ENCODE measurements at places on chromosomes 7 and 10.
A peak's percentile ranks its signal among the peaks of the same experiment; 100 is the strongest.

GRCh38 chr10:3652886-3653285, 132.1 kb downstream of the KLF6 start:
- DNase-seq: no peak

DNA sequence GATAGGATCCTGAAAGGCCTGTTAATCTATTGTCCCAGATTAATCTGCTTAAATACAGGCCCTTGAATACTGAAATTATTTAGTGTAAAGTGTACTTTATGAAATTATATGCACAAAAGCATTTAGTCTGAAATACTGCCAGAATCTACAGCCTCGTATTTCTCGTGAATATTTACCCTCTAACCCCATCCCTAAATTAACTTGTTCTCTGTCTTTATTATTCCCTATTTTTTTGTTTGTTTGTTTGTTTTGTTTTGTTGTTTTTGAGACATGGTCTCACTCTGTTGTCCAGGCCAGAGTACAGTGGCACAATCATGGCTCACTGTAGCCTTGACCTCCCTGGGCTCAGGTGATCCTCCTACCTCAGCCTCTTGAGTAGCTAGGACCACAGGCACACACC, 2.7 kb upstream of the CPED1 start:
- no peak for DNase-seq

- no peak for DNase-seq
Measured at GRCh38 chr10:100995181-100995580, 4.4 kb upstream of the LZTS2 start.

DNA sequence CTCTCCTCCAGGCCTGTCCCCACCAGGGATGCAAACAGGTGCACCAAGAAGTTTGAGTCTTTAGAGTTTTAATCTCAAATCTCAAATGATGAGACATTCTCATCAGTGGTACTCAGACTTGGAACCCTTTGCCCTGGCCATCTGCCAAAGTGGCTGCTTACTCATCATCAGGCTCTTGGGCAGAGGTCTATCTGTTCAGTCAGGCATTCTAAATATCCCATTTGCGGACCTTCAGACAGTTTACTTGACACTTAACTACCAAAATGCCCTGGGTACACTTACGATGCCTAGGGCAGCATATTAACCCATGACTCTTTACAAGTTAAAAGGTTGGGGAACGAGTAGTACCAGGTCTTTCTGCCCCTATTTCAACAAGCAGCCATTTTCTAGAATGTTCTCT, 61.2 kb upstream of the YAE1 start:
- no peak for DNase-seq

- DNase-seq: no peak
Measured at GRCh38 chr7:39430441-39430840, 135.8 kb upstream of the YAE1 start.

DNA sequence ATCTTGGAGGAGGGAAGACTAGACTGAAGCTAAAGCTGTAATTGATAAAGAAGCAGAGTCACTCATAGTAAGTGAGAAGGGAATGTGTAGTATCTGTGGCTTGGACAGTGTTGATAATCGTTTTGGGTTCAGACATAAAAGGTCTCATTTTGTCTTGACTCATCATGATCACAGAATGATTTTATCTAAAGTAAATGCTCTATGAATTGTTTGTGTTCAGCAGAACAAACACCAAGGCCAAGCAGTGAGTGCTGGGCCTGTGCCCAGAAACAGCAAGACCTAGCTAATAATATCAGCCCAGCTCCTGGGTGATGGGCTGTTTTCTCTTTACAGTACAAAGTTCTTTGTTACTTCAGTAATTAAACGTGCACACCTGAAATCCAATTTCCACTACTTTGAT, 26.7 kb upstream of the CD36 start:
- DNase-seq: peak; percentile 73

GRCh38 chr7:150993511-150993910, 2.7 kb downstream of the NOS3 start:
- peak; percentile 81 for DNase-seq

GRCh38 chr10:128885573-128886555, 581.2 kb upstream of the MGMT start:
- no peak for DNase-seq

DNA sequence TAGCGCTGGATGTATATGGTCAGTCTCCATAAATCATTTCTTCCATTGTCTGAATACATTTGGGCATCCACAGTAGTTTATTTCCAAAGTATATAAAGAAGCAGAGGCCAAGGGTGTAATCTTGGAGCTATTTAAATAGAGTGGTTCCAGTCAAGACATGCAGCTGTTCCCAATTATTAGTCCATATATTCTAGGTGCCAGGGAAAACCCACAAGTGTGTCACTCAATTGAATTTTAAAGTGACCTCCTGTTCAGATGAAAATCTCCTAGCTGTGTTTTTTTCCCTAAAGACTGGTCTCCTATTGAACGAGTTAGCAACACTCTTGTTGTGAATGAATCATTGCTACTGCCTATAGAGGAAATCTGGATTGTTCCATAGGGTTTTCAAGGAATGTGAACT, 260.2 kb upstream of the BMPER start:
- no peak for DNase-seq

DNA sequence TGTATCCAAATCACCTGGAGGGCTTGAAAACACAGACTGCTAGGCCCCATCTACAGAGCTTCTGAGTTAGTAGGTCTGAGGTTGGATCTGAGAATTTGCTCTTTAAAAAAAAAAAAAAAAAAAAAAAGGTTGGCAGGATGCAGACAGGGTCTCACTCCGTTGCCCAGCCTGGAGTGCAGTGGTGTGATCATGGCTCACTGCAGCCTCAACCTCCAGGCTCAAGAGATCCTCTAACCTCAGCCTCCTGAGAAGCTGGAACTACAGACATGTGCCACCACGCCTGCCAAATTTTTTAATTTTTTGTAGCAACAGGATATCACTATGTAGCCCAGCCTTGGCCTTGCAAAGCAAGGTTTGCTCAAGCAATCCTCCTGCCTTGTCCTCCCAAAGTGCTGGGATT, 8.0 kb downstream of the GDI2 start:
- DNase-seq: no peak

DNA sequence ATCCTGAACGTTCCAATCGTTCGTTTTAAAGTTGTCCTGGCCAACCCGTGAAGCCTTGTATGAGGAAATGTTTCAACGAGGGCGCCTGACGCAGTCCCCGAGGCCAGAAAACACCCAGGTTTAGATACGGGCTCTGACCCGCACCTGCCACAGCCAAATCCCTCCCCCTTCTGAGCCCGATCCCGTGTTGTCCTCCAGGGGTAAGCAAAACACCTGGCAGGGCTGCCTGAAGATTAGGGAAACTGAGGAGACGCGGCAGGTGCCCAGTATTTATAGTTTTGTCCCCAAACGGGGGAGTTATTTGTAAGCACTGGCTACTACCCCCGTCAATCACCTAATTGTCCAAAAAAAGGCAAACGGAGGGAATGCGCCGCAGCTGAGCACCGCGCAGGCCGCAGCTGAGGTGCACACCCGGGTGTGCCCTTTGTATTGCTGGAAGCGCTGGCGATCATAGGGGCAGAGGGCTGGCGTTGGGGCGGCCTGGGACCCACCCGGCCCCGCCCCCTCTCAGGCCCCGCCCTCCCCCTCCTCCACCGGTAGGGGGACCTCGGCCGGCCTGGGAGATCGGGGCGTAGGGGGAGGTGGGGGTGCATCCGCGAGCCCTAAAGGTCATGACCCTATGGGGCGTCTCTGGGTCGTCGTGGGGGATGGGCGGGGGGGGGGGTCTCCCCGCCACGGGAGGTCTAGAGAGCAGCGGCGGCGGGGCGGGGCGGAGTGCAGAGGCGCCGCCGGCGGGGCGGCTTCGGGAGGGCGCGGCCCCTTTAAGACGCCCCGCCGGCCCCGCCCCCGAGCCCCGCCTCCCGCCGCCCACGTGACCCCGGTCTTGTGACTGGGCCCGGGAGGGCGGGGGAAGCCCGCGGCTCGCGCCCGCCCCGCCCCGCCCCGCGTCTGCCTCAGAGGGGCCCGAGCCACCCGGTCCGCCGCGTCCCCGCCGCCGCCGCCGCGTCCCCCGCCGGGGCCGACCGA, at the start of gene BRI3:
TSS of gene BRI3 (plus strand) at position 896 of the 966 bp plus-strand sequence. CDS start 110 bp downstream, outside the sequence.
- DNase-seq: peak; percentile 95

- no peak for DNase-seq
Measured at GRCh38 chr10:69316313-69317059, 38.2 kb downstream of the HK1 start.

GRCh38 chr7:102393467-102393866, 2.7 kb upstream of the PRKRIP1 start:
- DNase-seq: no peak

DNA sequence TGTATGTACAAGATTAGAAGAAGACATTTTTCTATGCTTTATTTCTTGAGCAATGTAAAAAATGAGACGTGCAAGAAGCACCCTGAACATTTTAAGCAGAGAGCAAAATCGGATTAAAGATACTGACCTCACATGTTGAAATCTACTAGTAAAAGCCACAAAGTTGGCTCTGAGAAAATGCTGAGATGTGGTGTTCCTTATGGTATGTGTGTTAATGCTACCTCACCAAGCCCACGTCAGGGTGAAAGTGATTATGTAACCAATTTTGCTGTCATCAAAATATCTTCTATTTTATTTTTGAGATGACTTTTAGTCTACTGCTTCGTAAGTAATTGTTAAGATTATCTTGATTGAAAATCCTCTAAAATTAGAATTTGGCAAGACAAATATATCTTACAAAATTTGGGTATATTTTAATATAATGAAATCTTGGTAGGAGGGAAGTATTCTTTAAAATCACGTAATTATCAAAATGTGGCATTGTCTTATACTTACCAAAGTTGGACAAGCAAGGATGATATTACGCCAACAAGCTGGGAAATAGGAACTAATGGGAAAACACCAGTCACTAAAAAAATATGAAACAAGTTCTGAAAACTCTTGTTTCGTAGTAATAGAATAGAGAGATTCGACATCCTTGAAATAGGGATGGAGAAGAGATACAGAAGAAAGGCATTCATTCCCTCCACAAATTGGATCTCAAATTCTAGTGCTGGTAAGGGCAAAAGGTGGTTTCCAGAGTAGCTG, 5.8 kb downstream of the ADO start:
- no peak for DNase-seq

DNA sequence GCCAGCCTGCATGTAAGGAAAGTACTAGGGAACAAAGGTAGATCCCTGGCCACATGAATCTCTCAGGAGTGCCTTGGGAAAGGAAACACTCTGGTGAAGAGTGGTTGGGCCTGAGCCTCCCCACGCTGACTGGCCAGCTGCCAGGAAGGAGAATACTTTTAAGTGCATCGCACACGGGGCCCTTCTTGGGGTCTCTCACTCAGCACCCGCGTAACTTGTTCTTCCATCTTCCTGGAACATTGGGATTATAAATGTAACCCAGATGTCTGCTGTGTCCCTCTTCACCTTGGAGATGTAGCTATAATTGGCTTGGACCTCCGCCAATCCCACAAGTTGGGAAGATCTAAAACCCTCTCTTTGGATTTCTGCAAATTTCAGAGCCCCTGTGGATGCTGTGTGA, 4.4 kb upstream of the GLI3 start:
- no peak for DNase-seq

DNA sequence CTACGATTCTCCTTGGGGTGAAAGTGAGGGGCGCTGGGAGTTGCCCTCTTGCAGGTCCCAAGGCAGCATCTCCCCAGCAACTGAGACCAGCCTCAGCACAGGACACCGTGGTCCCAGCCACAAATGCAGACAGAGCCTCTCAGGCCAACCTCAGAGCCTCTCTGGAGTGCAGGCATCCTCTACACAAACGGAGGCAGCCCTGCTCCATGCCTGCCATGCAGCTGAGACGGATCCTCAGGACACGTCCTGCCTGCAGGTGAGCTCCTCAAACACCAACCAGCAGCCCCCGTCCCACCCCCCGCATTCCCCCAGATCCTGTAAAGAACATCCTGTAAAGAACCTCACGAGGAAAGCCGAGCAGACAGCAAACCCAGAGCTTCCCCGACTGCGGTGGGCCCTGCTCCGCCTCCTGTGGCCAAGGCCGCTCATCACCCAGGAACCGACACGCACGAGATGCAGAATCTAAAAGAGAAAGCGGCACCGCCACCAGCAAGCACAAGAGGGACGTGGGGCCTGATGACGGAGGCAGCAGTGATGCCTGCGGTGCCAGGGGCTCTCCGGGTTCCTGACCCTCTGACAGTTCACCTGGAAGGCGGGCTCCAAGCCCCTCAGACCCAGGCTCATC, 186.9 kb downstream of the PTPRN2 start:
- DNase-seq: no peak

DNA sequence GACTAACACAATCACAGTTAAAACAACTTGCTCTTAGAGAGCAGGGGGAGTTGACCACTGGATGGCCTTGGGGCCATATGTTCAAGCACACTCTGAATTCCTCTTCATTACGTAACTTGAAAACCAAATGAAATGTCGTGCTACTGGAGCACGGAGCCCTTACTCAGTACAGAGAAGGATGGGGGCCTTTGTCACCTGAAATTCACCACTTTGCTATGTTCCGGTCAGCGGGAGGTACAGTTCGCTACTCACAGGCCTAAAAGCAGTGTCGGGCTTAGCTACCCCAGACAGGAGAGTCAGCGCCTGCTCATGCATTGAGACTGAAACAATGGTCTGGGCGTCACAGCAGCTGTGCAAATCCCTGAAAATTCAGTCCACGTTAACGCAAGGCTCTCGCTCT, 39.6 kb downstream of the GLI3 start:
- no peak for DNase-seq

GRCh38 chr10:100267239-100268104, at the start of gene CWF19L1:
CWF19L1 (minus strand) TSS chr10:100267638; CDS start chr10:100267593, 45 bp downstream.
- peak; percentile 92 for DNase-seq

DNA sequence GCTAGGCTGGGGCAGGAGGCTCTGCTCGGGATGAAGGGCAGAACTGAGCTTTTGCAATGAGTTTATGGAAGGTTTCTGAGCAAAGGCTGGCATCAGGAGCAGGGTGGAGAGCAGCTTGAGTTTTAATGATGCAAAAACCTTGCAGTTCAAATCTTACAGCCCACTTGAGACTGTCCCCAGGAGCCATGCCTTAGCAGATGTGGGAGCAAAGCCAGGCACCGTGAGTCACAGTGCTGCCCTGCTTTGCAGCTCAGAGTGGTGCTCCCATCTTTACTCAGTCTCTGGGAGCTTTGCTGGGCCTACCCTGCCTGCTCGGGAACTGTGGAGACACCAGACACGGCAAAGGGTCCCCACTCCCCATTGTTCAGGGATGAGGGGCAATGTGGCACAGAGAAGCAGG, 122.4 kb upstream of the NPS start:
- no peak for DNase-seq

DNA sequence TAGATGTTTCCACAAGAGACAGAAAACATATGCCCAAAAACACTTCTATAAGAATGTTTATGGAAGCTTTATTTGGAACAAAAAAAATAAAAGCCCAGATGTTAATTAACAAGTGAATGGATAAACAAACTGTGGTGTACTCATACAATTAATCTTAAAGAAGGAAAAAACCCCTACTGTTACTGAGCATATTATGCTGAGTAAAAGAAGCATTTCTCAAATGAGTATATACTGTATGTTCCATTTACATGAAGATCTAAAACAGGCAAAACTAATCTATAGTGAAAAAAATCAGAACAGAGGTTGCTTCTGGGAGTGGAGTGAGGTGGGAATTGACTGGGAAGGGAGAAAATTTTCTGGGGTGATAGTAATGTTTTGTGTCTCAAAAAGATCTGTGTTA, 15.5 kb upstream of the ANK3 start:
- no peak for DNase-seq

Measured in Right ventricle myocardium superior (tissue), 1 donor.